Stimulated activated CD4-positive, alpha-beta T cell treated with anti-CD3 and anti-CD28 coated beads, Interleukin-4, amount 100 ng/mL, for 4 hours (primary cell): ENCODE measurements at places on chromosomes 11 and 22.

- DNase-seq = no peak
Observed at GRCh38 chr11:76102802-76103201, 103.5 kb downstream of the WNT11 start.

DNA sequence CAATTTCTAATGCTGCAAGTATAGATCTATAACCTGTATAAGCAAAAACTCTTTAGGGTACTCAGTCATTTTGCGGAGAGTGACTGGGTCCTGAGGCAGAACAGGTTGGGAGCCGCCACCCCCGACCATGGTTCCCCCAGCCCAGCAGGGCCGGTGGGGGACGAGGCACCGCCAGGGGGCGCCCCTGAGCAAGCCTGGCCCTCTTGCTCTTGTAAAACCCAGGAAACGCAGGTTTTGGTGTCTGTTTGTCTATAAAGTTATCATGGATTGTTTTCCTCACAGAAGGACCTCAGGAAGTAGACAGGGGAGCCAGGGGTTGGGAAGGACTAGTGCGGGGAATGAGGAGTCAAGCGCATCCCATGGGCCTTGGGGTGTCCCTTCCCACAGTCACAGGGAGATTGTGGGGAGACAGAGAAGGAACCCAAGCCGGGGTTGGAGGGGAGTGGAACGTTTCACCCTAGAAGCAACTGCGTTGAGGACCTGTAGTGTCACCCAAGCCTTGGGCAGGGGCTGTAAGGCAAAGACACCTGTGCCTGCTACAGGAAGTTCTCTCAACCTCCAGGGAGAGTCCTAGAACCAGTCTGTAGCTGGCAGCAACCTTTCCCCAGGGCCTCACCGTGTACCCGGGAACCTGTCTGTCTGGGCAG, 26.4 kb downstream of the KCTD17 start:
- peak; percentile 78 for DNase-seq

- DNase-seq = no peak
Observed at GRCh38 chr11:109422870-109423465, 978 bp downstream of the C11orf87 start.

- DNase-seq = no peak
Observed at GRCh38 chr11:5534046-5534445, 14.3 kb downstream of the OR52H1 start.

- DNase-seq = no peak
Observed at GRCh38 chr11:114064216-114064615, 4.7 kb downstream of the ZBTB16 start.

DNA sequence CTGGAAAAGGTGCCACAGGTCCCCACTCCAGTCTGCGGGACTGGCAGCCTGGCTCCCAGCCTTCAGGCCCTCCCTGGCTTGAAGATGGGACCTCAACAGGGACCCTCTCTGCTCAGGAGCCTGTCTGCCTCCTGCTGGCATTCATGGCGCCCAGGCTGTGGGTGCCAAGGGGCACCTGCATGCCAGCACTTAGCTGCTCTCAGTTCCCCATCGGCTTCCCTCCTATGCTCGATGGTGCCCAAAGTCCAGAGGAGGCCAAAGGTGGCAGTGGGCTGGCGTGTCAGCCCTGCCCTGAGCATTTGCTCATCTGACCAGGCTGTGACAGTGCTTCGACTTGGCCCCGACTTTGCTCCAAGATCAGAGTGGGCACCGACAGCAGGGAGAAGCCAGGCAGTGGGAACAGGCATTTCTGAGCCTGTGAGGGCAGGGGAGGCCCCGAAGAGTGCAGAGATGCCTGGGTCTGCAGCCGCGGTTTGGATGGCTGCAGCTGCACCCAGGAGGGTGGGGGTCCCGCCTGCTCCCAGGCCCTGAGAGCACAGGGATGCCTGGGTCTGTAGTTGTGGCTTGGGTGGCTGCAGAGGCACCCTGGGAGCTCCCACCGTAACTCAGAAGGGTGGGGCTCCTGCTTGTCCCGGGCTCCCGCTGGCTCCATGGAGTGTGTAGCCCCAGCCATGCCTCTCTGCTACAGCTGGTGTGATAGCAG, 463.6 kb downstream of the TBC1D22A start:
- no peak for DNase-seq

DNA sequence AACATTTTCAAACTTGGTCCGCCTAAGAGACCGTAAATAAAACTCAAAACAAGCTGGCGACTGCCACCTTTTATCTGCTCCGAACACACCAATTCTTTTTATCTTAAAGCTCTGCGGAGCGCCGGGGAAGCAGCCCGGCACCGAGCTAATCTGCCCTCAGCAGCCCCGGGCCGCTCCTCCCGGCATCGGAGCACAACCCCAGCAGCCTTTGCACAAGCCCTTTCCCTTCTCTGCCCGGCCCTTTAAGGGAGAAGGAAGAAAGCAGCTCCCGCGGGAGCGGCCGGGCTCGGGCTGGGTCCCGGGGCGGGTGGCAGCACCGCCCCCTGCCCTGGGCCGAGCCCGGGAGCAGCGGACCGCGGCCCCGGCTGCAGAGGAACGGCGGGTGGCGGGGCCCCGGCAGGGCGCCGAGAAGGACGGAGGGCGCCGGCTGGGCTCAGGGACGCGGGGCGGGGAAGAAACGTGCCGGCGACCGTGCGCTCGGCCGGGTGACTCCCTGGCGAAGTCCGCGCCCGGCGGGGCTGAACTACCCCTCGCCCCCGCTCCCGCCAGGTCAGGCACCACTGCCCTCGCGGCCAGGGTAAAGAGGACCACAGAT, 133.6 kb upstream of the C11orf58 start:
- DNase-seq = peak; percentile 18

DNA sequence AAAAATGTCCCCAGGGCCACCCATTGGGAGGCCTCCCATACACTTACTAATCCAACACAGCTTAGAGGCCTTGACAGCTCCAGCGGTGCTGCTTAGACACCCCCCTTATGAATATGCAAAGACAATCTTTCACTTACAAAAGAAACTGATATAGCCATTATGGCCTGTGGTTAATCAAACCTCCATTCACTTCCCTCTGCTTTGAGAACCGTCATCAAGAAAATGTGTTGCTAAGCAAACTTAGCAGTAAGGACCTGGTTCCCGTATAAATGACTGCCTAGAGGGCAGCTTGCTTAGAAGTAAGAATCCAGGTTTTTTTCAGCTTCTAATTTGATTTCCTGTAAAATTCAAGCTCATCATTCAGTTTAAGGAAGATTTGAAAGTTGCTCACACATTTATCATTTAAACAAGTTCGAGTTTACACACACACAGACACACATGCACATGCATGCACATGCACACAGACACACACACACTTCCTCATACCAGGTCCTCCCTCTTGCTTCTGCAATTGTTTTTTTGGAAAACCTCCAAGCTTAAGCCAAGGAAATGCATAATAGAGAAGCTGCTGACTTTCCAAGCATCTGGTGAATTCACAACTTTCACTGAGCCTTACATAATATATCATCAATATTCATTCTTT, 137.7 kb upstream of the BLID start:
- no peak for DNase-seq

DNA sequence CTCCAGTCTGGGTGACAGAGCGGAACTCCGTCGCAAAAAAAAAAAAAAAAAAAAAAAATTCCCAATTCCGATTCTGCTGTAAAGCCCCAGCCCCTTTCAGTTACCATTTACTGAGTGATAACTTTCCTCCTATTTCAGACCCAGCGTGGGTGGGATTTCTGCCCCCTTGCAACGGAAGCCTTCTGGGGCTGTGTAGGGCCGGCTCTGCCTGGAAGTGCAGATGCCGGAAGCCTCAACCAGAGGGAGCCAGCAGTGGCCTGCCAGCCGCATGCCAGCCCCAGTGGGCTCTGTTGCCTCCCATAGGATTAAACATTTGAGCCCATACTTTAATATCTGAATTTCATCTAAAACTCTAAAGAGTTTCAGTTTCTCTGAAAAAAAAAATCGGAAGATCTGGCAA, 60.0 kb upstream of the NUP50 start:
- no peak for DNase-seq

GRCh38 chr11:36343436-36343835, 47.3 kb downstream of the PRR5L start:
- DNase-seq = no peak

- no peak for DNase-seq
Observed at GRCh38 chr11:877565-877964, 33.0 kb downstream of the CHID1 start.

- DNase-seq = no peak
Observed at GRCh38 chr11:92768121-92768840, 201.2 kb upstream of the MTNR1B start.

GRCh38 chr11:65498042-65498726, 661 bp upstream of the MALAT1 start:
- peak; percentile 57 for DNase-seq

DNA sequence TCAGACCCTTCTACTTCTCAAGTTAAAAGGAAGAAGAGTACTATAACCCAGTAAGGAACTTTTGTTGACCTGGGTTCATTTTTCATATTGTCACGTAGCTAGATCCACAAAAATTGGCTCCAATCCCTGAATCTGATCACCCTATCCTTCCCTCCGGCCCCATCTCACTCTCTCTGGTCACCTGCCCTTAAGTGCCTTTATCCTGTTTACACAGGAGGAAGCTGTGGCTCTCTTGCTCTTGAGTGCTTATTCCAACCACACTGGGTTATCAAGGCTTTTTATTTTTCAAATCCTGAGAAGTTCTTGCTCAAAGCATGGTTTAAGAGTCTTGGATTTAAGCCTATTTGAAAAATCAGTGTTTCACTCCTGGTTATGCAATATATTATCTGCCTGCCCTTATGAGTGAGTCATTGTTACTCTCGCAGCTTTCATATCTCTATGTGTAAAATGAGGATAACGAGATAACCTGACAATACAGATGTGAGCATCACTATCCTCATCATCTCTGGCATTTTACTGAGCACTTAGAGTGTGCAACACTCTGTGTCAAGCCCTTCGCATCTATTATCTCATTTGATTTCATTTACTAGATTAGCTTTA, 293.9 kb downstream of the GUCY1A2 start:
- DNase-seq = no peak

GRCh38 chr11:65607614-65608426, 6.2 kb downstream of the MAP3K11 start:
- DNase-seq = no peak
